ENCODE measurements at places on chromosomes 4 and X.

DNA sequence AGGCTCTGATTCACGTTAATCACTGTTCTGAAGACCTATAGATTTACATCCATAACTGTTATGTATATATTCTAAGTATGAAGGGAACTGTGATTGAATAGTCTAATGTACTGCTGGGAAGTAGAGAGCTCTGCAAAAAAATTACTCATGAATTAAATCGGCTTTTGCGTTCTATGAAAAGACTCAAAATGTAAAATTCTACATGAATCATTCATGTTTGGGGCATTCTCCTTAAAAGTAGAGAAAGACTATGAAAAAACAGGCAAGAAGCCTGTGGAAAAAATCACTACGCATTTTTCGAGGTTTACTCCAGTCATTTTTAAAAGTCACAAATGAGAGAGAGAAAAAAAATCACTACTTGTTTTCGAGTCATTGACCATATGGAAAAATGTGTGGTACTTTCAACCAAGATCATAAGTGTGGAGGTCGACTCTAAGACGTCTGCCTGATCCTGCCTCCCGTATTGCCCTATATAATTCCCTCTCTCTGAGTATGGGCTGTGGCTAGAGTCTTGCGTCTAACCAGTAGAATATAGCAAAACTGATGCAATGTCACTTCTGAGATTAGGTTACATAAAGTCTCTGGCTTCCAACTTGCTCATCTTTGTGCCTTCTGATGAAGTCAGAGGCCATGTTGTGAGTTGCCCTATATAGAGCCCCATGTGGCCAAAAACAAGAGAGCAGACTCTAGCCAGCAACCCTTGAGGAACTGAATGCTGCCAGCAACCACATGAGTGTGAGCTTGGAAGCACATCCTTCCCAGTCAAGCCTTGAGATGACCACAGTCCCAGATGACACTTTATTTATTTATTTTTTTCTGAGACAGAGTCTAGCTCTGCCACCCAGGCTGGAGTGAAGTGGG is 32.1 kb upstream of the VEGFD start:
- no peak for DNase-seq

DNA sequence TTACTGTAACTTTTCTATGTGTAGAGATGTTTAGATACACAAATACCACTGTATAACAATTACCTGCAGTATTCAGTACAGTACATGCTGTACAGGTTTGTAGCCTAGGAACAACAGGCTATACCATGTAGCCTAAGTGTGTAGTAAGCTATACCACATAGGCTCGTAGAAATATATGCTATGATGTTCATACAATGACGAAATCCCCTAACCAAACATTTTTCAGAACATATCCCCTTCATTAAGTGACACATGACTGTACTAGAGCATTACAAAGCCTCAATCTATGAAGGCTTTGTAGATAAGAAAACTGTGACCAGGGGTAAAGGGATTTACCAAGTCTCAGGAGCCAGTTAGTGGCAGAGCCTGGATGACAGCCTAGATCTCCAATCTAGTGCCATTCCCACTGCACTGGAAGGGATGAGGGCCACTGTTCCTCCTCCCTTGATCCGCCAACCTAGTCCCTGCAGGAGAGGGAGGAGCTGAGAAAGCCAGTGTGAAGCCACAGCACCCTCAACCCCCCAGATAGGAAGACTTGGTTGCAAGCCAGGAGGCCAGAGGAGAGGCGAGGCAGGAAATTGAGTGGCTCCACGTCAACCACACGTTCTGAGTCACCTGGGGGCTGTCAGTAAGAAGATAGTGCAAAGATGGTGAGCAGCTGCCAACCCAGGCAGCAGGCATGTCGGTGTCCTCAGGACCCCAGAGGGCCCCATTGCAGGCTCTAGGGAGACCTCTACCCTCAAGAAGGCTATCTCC is 227.7 kb downstream of the BCOR start:
- DNase-seq = no peak

DNA sequence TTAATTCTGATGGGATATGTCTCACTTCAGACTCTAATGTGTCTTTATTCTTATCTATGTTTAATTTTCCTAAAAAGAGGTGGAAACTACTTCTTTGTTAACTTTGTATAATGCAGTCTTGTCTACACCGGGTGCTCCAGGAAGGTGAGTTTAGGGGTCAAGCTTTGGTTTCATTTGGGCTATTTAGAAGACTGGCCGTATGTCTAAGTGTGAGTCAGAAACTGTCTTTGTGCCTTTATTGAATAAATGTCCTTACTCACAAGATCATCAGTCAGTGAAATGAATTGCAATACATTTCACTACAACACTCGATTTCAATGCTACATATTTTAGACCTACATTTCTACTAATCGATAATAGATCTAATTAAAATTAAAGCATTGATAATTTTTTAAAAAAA is 56.2 kb downstream of the PROM1 start:
- no peak for DNase-seq

- no peak for DNase-seq
Observed at GRCh38 chrX:7351926-7352325, 204.0 kb upstream of the PUDP start.

- DNase-seq = no peak
Observed at GRCh38 chrX:15515931-15516330, 15.3 kb downstream of the BMX start.

- DNase-seq = no peak
Observed at GRCh38 chr4:37799941-37800554, 26.4 kb upstream of the PGM2 start.

DNA sequence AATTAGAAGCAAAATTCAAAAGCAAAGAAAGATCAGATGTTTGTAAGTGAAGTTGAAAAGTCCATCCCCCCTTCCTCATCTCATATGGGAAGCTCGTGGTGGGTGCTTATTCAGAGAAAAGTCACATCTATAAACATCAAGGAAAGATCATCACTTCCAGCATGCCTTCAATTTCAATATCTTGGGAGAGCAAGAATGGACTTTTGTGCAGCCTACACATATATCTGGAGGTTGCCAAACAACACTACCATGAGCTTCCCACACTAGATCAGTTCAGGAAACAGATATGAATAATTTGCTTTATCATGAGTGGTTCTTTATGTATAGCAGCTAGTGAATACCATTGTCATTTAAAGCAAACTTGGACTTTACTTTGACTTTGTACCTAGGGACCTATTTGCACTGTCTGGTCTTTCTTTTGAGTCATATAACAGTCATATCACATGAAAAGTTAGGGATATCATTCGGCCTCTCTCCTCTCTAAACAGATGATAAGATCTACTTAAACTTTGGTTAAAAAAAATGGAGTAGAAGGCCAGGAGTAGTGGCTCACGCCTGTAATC is 5.6 kb upstream of the TBL1X start:
- DNase-seq = no peak

- no peak for DNase-seq
Observed at GRCh38 chr4:140693562-140693961, 62.6 kb downstream of the TBC1D9 start.

- DNase-seq = no peak
Observed at GRCh38 chr4:187417721-187418120, 577.9 kb upstream of the ZFP42 start.

DNA sequence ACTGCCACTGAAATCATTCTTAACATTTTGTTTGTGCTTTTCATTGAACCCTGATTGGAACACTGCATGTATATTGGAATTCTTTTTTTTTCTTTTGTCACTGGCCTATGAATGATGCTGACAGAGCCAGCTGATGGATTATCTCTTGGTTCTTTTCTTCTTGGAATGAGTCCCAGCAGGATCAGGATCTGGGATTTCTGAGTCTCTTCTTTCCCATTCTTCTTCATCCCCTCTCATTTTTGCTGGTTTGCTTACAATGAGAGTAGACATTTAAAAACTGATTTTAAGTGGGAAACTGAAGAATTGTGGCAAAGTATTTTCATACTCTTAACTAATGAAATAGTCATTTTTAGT is 9.0 kb downstream of the DCUN1D4 start:
- no peak for DNase-seq

DNA sequence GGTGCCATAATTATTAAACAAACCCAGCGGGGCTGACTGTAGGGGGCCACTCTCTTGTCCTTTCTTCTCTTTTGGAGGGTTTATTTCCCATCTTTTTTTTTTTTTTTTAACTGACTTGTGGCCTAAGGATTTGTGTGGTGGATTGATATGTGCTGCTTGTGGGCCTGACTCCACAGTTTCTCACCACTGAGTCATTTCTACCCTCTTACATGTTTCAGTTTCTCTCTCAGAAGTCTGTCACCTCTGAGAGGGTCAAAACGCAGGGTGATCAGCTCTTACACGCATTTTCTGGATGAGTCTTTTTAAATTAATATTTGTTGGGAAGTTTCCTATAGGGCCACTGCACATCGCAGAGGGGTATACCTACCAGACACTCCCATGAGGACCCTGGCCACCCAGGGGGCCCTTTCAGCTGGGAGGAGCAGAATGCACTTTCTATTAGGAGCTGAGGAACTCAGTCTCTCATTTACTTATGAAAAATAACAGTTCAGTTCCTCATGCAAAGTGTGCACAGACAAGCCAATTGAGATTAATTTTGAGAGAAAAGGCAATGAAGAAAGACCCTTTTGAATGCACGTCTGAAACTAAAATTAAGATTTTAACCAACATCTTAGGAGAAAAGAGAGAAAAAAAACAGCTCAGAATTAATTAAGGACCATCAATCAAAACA is 407.9 kb downstream of the TECRL start:
- no peak for DNase-seq

Measured in occipital lobe (tissue), 3 donors.